ENCODE measurements at places on chromosomes 1 and 21.

- DNase-seq: no peak
These were observed 4.1 kb downstream of the NUDT17 start for GRCh38 chr1:145849356-145850160.

GRCh38 chr1:28370239-28371009, 884 bp downstream of the PHACTR4 start:
- DNase-seq: peak; percentile 28

GRCh38 chr1:37670133-37670532, 22.2 kb upstream of the CDCA8 start:
- no peak for DNase-seq

DNA sequence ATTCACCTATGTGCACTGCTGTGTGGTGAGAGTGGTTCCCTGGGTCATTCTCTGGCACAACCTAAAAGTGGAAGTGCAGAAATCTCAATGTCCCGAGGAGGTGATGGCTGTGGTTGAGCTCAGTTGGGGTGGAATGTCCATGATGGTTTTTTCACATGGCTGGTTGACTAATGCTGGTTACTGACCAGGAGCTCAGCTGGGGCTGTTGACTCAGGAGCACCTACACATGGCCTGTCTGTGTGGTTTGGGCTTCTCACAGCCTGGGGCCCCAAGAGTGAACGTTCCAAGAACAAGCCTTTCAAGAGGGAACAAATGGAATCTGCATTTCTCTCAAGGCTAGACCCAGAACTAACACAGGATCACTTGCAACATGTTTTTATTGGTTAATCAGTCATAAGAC, 6.4 kb upstream of the KANK4 start:
- DNase-seq: no peak

- DNase-seq: no peak
These were observed 64.8 kb downstream of the UBE2T start for GRCh38 chr1:202276920-202277319.

GRCh38 chr1:11648732-11649158, 5.5 kb downstream of the FBXO2 start:
- peak; percentile 66 for DNase-seq

DNA sequence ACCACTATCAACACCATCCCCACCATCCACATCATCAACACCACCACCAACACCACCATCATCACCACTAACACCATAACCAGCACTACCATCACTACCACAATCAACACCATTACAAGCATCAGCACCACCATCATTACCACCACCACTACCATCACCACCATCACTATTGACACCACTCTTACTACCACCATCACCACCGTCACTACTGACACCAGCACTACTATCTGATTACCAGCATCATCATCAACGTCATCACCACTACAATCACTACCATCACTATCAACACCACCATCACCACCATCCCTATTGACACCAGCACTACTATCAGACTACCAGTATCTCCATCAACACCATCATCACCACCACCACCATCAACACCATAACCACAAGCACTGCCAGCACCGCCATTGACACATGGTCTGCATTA, 106.1 kb upstream of the RUNX3 start:
- no peak for DNase-seq

- peak; percentile 71 for DNase-seq
These were observed at the start of gene DLGAP3 for GRCh38 chr1:34929497-34929852. TSS of gene DLGAP3 (minus strand) at chr1:34929650. CDS start at chr1:34905383, 24,267 bp downstream.

DNA sequence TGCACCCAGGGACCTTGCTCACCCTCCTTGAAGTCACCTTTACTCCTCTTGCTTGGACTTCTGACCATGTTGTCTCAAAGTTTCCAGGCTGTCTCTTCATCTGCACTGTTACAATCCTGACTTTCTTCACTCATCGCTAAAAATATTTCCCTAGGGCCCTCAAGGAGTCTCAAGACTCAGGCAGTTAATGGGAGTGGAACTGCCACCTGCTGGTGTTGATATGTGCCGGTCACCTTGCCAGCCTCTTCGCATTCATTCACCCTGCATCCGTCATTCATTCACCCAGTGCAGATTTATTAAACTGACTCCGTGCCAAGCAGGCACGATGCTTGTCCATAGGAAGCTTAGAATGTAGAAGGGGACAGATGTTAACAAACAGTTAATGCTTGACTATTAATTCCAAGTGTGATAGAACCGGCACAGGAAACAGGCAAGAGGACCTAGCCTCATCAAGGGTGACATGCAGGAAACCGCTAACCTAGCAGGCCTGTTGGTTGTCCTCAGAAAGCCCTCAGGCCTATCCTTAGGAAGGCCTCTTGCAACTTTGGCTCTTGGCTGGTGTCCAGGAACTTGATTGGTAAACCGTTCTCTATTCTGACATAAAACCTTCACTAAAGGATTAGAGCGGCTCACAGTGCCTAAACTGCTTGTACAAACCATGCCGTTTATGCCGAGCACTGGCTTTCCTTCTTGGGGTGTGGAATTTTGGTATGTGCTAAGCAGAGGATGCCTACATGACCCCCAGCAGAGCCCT, 342.2 kb downstream of the CAMTA1 start:
- DNase-seq: no peak

- DNase-seq: no peak
These were observed 14.8 kb upstream of the COL11A1 start for GRCh38 chr1:103122983-103123720.

DNA sequence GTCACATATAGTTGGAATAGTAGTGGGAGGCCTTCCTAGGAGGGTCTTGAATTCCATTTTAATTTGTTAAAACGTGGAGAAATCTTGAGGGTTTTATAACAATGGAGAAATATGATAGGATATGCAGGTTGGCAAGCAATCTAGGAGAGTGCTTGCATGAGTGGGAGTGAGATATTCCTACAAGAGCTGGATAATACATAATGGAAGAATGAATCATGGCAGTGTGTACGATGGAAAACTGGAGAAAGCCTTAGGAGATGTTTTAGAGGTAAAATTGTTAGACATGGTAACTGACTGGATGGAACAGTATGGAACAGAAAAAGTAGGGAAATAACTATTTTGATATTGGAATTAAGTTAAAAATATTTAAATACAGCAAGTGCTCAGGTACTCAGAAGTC, 352.4 kb downstream of the PTBP2 start:
- DNase-seq: no peak

- DNase-seq: no peak
These were observed 23.4 kb downstream of the COA7 start for GRCh38 chr1:52674497-52675384.

Measured in HAP-1 (cell line).